ENCODE measurements at places on chromosomes 5 and 9. TPM values are rescaled to one million over a fixed set of nuclear protein-coding genes. Genes with fewer than 3 reads are reported as not detected.

The WNK2 gene
- 89.7 TPM for total RNA-seq

The SPEF2 gene
- 31.1 TPM for total RNA-seq

The DMRTA1 gene
- 1.8 TPM for total RNA-seq

The PRDM9 gene
- not detected for total RNA-seq

The ANGPTL2 gene
- total RNA-seq, result 26.6 TPM

The NME5 gene
- 5.6 TPM for total RNA-seq

The SPINK4 gene
- not detected for total RNA-seq
